ENCODE measurements at places on chromosomes 5 and 9. TPM values are rescaled to one million over a fixed set of nuclear protein-coding genes. Genes with fewer than 3 reads are reported as not detected.

The DND1 gene
- 3.0 TPM for total RNA-seq

The ADRB2 gene
- not detected for total RNA-seq

The TMEM167A gene
- total RNA-seq = 32.7 TPM

The GFRA3 gene
- 0.09 TPM for total RNA-seq

Measured in activated CD4-positive, alpha-beta T cell treated with anti-CD3 and anti-CD28 coated beads for 36 hours (primary cell).